Brain (organoid and tissue), 16 donors: ENCODE measurements at places on chromosomes 12 and 14.
A peak's percentile ranks its signal among the peaks of the same experiment; 100 is the strongest.

DNA sequence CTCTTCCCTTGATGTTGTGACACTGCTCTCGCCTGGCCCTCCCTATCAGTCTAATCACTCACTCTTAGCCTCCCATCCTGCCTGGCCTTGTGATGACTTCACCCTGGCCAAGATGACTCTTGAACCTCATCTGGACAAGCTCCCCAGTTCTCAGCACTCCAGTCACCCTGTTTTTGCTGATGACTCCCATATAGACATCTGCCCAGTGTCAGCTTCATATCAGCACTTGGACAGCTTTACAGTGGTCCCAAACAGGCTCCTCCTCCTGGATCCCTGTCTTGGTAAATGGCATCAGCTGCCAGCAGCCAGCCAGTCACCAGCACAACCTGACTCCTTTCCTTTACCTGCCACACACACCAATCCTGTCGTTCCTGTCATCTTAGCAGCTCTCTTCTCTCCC is 104.2 kb downstream of the POLR3B start:
- DNase-seq, result no peak

- no peak for DNase-seq
Observed at GRCh38 chr12:31896514-31897039, 62.6 kb upstream of the RESF1 start.

DNA sequence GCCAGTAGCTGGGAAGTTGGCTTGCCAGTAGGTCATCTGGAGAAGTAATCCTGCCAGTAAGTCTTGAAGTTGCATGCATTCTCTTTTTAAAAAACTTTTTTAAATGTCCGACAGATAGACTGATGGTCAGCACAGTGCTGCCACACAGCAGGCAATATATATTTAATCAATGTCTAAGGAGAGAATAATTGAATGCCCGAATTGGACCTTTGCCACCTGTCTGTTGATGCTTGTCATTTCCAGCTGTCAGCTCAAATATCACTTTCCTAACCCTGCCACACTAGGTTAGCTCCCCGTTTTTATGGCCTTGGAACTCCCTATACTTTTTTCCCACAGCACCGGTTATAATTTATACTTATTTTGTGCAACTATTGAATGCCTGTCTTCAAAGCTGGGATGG is 2.1 kb upstream of the SLC15A4 start:
- DNase-seq, result no peak

DNA sequence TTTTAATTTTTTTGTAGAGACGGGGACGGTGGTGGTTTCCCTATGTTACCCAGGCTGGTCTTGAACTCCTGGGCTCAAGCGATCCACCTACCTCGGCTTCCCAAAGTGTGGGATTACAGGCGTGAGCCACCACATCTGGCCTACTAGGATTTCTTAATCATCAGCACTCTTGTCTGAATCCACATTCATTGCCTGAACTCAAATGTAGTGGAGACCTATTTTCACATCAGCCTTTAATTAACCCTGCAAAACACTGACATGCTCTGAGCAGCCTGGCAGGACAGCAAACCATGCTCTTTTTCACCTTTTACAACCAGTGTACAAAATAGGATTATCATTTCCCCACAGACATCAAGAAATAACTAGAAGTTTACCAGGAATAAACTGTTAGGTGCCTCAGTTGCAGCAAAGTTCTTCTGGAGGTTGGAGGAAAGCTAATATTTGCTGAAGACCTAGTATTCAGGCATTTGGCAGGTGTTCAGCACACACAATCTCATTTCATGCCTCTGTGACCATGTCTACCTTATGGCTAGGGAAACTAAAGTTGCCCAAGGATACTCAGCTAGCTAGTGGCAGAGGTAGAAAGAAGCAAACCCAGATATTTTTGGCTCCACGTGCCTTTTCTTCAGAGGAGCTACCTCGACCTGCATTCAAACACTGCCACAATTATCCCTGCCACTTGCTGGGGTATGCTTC is 37.7 kb downstream of the CFL2 start:
- DNase-seq, result peak; percentile 10

GRCh38 chr12:15186597-15186996 is 34.6 kb downstream of the RERG start:
- peak; percentile 33 for DNase-seq

DNA sequence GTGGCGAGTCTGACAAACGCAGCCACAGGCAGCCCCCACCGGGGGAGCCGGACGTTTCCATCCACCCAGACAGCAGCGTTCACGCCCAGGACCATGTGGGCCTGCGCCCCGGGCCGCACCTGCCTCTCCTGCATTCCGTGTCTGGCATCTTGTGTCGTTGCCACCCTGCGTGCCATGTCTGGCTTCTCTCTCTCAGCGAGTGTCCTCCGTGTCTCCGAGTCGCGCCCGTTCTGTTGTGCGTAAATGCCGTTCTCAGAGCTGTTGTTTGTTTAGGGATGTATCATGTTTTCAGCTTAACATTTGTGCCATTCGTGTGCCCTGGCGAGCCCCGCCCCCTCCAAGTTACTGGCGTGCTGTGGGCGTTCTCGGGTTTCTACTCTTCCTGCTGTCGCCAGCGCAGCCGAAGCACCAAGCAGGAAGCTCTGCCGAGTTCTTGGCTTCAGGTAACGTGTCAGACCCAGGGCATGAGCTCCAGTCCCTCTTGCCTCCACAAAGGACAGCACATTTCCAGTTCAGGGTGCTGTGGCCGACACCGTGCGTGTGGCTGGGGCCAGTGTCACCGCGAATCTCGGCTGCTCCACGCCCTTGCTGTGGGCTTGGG is 34.6 kb downstream of the NOC4L start:
- no peak for DNase-seq

GRCh38 chr12:5244513-5244972 is 187.4 kb upstream of the NTF3 start:
- no peak for DNase-seq
